ENCODE measurements at places on chromosomes 7 and 10.

- DNase-seq = no peak
Observed at GRCh38 chr7:114718861-114719260, 203.0 kb upstream of the MDFIC start.

DNA sequence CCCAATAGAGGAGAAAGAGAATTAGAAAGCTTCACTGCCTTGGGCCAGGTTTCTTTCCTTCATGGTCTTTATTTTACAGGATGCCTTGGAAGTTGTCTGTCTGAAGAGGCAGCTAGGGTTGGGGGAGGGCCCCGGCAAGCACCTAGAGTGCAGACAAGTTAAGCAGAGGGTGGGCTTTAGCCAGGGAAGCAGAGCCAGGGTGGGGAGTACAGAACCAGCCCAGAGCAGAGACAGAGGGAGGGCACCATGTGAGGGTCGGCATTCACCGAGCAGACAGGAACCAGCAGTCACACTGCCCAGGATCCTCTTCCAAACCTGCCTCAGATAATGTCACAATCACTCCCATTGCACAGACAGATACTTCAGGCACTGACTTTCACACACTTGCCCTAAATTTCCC is 75.9 kb downstream of the ADARB2 start:
- no peak for DNase-seq

GRCh38 chr10:128007056-128007455 is 100.2 kb downstream of the PTPRE start:
- no peak for DNase-seq

- DNase-seq = peak; percentile 48
Observed at GRCh38 chr7:158595068-158595467, 7.4 kb upstream of the PTPRN2 start.

- DNase-seq = no peak
Observed at GRCh38 chr7:100966542-100967291, 2.6 kb upstream of the MUC12 start.

- DNase-seq = no peak
Observed at GRCh38 chr10:17001961-17002749, 127.5 kb downstream of the CUBN start.

GRCh38 chr10:102267748-102268147 is 22.4 kb downstream of the GBF1 start:
- no peak for DNase-seq

DNA sequence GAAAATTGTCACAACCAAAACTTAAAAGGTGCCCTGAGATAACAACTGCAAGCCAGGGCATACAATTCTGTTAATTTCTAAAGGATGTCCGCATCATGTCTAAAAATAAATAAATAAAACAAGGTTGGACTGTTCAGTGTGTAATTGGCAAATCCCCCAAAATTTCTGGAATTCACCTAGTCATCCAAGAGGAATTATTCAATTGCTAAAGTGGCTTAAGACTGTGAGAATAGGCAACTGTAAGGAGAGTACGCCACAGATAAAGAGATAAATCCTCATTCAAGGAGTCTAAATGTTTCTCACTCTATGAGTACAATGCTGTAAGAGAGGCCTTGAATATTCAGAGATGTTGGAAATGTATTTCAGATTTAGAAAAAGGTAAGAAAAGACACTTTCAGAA is 37.2 kb downstream of the PIK3AP1 start:
- DNase-seq = no peak

- DNase-seq = no peak
Observed at GRCh38 chr10:94850766-94851165, 87.7 kb upstream of the CYP2C9 start.

DNA sequence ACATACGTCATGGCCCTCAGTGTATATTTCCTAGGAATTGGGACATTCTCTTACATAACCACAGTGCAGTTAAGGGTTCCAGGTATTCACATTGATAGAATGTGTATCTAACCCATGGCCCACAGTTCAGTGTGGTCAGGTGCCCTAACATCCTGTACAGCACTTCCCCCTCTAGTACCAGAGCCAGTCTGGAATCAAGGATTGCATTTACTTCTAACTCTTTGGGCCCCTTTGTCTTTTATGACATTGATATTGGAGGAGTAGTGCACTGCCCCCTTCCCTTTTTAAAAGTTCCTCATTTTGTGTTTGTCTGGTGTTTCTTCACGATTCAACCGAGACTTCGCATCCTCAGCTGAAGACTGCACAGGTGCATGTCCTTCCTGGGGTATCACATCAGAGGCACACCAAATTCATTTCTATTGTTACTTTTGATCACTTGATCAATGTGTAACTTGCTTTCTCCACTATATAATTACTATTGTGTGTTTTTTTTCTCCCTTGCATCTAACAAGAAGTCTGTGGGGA is 22.4 kb upstream of the NPFFR1 start:
- no peak for DNase-seq

- no peak for DNase-seq
Observed at GRCh38 chr10:85612833-85613232, 753.8 kb downstream of the GRID1 start.

DNA sequence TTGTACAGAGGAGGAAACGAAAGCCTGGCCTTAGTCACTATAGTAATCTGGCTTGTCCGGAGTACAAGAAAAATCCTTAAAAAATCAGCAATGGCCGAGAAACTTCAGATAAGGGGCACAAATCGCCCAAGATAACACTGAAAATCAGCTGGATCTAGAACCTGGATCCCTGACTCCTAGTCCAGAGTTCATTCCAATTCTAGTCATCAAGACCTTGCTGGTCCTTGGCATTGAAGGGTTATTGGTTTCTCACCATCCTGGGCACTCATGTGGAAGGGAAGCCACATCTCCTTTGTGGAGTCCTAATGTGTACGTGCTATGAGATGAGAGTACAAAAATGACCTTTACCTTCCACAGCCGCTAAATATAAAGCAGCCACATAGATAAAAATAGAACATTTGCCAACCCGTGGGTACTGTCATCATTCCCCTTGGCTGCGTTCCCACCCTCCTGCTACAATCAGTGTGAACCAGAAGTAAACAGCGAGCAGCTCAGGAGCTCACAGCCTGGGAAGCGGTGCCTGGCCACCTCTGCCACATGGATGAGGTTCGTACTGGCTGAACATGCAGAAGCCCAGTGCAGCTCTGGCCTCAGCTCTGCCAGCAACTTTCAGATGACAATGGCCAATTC is 116.0 kb upstream of the PDLIM1 start:
- no peak for DNase-seq
